ENCODE measurements at places on chromosomes 7 and 10.

- DNase-seq: no peak
Observed at GRCh38 chr10:4069491-4069890, 284.5 kb upstream of the KLF6 start.

DNA sequence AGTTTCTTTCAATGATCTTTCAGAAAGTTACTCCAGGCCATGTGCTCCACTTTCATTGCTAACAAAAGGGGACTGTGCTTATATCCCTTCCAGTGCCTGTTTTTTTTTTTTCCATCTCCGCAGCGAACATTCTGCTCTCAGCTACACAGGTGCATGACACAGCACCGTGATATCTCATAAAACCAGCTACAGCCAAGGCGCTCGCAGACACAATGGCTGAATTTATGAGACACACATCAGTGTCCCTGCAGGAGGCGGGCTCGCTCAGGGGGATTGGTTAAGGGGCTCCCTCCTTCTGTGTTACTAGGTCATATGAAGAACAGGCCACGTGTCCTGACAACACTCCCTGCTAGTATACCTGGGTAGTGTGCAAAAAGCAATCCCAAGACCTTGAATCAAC is 245.5 kb downstream of the SKAP2 start:
- no peak for DNase-seq

DNA sequence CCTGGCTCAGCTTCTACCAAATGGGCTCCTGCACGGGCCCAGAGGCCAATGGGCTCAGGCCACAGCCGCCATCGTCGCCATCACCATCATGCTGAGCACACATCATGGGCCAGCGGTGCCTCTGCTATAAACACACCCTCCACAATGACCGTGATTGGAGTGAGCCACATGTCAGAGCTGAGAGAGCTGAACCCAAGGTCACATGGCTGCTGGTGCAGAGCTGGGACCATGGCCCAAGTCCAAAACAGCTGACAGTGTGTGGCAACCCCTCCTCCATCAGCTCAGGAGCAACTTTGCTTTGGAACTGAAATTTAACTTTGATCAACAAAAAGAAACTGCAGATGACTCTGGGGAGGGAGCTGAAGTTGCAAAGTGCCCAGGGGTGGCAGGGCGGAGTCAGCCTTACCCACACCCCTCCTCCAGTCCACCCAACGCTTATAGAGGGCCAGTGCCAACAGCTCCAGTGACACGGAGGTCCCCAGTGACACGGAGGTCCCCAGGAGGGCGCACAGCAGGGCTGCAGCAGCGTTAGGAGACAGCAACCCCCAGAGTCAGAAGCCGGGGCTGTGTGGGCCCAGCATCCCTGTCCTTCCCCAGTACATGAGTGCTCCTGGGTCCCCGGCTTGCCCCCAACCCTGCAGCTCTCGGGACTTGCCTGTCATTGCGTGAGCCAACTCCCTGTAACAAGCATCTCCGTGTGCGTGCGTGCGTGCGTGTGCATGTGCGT is 249.6 kb downstream of the ELFN1 start:
- no peak for DNase-seq

DNA sequence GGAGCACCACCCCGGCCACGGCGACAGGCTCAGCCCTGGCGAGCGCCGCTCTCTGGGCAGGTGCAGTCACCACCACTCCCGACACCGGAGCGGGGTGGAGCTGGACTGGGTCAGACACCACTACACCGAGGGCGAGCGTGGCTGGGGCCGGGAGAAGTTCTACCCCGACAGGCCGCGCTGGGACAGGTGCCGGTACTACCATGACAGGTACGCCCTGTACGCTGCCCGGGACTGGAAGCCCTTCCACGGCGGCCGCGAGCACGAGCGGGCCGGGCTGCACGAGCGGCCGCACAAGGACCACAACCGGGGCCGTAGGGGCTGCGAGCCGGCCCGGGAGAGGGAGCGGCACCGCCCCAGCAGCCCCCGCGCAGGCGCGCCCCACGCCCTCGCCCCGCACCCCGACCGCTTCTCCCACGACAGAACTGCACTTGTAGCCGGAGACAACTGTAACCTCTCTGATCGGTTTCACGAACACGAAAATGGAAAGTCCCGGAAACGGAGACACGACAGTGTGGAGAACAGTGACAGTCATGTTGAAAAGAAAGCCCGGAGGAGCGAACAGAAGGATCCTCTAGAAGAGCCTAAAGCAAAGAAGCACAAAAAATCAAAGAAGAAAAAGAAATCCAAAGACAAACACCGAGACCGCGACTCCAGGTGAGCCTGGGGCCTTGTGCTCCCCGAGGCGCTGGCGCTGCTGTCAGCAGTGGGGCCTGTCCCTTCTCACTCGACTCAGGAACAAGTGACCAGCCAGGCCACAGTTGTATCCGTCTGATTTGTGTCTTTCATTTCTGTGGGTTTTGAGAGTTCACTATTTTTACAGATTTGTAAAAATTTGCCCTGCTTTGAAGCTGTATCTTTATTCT is 117.7 kb downstream of the CYTH3 start:
- no peak for DNase-seq

DNA sequence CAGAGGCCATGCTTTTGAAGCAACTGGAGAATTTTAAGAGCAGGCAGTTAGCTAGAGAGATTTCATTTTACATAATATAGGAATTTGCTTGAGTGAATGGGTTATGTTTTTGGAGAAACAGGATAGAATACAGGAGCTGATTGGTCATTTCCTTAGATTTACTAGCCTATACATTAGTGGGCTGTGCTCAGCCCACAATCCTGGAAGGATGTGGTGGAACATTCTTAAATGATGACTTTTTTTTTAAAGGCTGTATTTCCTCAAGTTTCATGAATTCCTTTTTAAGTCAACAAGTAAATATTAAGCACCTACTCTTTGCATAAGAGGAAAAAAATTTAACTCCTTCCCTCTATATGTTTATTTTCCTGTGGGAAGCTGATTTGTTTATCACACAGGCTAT is 314.4 kb upstream of the BMPER start:
- DNase-seq: no peak

- DNase-seq: no peak
Observed at GRCh38 chr10:96275685-96276418, 4.5 kb upstream of the BLNK start.

- DNase-seq: no peak
Observed at GRCh38 chr7:128191136-128191844, 49.8 kb upstream of the LEP start.
